ENCODE measurements at places on chromosomes 2 and 18.

GRCh38 chr2:23207871-23208270, 177.1 kb upstream of the KLHL29 start:
- DNase-seq: no peak

DNA sequence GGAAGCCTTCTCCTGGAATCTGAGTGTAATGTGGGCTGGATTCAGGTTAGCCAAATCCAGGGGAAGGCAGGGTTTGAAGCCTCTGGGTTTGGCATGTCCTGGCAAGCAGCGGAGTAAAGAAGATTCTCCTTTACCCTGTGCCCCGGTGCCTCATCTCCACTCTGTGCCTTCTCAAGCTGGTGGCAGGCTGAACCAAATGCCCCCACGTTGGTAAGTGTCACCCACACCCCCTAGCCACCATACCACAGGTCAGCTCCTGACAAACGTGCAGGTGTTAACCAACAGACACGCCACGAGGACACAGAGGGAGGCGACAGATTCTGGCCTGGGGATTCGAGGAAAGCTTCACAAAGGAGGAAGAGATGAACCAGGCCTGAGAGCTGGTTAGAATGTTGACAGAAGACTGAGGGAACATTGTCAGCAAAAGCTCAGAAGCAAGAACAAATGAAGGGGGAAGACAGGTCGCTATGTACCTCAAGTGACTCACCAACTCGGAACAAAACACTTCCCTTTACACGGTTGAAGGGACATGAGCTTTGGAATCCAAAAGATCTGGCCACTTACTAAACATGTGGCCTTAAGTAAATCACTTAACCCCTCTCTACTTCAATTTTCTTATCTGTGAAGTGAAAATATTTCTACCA, 85.2 kb upstream of the LCLAT1 start:
- no peak for DNase-seq

DNA sequence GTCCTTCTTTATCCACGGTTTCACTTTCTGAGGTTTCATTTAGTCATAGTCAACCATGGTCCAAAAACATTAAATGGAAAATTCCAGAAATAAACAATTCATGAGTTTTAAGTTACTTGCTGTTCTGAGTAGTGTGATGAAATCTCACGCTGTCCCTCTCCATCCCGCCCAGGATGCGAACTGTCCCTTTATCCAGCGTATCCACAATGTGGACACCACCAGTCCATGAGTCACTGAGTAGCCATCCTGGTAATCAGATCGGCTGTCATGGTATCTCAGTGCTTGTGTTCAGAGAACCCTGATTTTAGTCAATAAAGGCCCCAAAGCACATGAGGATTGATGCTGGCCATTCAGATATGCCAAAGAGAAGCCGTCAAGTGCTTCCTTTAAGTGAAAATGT, 3.7 kb downstream of the SP140L start:
- DNase-seq: no peak

- DNase-seq: no peak
These were observed 267.8 kb downstream of the PID1 start for GRCh38 chr2:229003256-229003655.

GRCh38 chr2:99651930-99652670, 162.3 kb upstream of the REV1 start:
- no peak for DNase-seq

DNA sequence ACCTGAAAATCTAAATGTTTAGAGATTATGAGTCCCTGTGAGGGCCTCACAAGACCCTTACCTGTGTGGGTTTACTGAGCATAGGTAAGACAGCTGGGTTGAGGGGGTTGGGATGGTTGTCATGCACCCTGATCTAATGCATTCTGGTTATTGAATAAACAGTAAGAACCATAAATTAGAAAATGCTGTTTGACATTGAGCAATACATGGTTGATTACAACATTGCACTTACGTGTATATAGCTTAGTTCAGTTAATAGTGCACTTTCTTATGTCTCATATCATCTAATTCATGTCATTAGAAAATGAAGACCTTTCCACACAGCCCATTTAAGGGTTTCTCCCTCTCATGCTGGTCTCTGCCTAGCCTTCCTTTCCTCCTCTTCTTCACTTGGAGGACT, 253.5 kb upstream of the ATP5MC3 start:
- no peak for DNase-seq

GRCh38 chr18:64707052-64707451, 558.2 kb upstream of the LINC00305 start:
- DNase-seq: no peak

DNA sequence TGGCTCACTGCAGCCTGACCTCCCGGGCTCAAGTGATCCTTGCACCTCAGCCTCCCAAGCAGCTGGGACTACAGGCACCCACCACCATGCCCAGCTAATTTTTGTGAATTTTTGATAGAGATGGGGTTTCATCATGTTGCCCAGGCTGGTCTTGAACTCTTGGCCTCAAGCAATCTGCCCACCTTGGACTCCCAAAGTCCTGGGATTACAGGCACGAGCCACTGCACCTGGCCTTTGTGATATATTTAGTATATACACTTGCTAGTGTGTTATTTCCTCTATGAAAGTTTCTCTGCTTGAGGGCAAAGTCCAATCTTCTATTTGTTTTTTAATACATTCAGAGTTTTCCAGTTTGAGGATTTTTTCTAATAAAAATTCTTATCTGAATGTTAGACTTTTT, 119.3 kb downstream of the GALNT3 start:
- DNase-seq: no peak

- no peak for DNase-seq
These were observed 170.9 kb downstream of the LRP1B start for GRCh38 chr2:141959941-141960340.

- DNase-seq: no peak
These were observed 97.7 kb downstream of the CDCA7 start for GRCh38 chr2:173452416-173452815.
